ENCODE measurements at places on chromosomes 7 and 10. TPM values are rescaled to one million over a fixed set of nuclear protein-coding genes. Genes with fewer than 3 reads are reported as not detected.

DNA sequence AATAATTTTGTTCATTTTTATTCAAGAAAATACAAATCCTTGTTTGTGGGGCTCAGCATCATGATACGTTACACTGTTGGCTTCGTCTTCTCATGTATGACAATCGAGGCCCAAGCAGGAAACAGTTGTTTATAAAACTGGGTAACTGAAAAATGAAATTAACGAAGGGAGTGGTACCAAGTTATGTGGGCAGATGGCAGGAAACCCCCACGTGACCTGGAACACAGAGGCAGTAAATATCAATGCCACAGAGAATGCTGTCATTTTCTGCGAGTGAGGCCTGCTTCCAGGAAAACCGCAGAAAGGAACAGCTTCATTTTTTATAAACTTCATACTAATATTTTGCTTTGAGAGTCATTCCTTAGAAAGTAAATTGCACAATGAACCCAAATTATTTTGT is 201.0 kb upstream of the ADARB2 start:
- no peak for DNase-seq

DNA sequence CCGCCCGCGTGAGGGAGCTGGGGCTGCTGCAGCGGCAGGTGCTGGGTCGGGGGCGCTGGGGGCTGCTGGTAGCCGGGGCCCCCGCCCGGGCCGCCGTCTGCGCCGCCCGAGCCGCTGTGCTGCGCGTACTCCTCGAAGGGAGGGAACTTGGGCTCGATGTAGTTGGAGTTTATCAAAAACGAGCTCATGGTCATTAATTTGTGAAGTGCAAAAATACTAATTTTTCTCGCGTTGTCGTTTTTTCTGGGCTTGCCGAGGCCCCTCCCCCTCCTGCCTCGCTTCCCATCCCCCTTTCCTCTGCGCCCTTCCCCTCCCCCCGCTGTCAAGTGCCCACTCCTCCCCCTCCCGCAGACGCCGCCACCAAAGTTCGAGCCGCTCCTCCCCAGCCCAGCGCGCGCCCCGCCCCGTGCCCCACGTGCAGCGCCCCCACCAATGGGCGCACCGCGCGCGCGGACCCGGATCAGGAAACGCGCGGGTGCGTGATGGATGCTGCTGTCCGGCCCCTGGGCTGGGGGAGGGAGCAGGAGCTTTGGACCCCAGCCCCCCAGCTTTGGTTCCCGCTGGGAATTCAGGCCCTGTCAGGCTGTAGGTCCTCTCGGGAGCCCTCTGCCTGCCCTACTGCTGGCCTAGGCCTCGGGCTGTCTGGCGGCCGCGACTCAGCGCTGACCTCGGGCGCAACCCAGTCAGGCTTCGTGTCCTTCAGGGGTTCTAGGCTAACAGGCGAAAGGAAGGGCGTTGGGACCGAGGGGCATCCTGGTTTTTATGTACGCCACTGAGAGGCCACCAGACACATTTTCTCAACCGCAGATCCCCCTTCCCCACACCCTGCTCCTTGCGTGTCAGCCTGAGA is at the start of gene HOXA4:
Gene HOXA4 (minus strand): TSS at position 218 of the 850 bp plus-strand sequence. CDS start 24 bp downstream, at position 194.
- peak; percentile 83 for DNase-seq

GRCh38 chr7:115526278-115526677 is 504.3 kb downstream of the TFEC start:
- DNase-seq, result no peak

- no peak for DNase-seq
Measured at GRCh38 chr7:152956006-152956405, 196.5 kb downstream of the ACTR3B start.

Gene GIMAP5
- total RNA-seq, result 123 TPM

GRCh38 chr10:29687421-29688164 is 52.8 kb upstream of the SVIL start:
- DNase-seq, result no peak

DNA sequence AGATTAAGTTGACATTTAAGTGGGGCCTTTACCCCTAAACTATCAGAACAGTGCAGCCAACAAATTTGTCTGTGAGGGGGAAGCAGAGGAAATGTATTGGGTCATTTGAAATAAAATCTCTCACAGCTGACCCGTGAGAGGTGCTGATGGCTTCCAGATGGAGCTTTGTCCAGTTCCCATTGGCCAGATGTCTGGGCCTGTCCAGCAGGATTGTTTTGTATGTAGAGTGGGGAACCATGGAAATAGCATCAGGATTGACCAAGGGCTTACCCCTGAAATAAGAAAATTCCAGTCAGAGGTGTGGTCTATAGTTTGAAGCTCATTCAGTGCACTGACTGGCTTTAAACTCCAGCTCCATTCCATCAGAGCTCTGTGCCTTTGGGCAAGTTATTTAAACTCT is 50.6 kb downstream of the INHBA start:
- no peak for DNase-seq

GRCh38 chr10:11727563-11727962 is 14.6 kb upstream of the ECHDC3 start:
- DNase-seq, result no peak

- DNase-seq, result no peak
Measured at GRCh38 chr10:5445006-5445405, 32.6 kb downstream of the NET1 start.

- DNase-seq, result peak; percentile 70
Measured at GRCh38 chr7:2680792-2681490, 7.1 kb upstream of the AMZ1 start.

Gene FAM20C
- total RNA-seq, result 4.1 TPM
